GM12878 (cell line): ENCODE measurements at places on chromosomes 5 and 9. TPM values are rescaled to one million over a fixed set of nuclear protein-coding genes. Genes with fewer than 3 reads are reported as not detected.

INSL6 gene
- total RNA-seq, result not detected in 2 replicates

DNA sequence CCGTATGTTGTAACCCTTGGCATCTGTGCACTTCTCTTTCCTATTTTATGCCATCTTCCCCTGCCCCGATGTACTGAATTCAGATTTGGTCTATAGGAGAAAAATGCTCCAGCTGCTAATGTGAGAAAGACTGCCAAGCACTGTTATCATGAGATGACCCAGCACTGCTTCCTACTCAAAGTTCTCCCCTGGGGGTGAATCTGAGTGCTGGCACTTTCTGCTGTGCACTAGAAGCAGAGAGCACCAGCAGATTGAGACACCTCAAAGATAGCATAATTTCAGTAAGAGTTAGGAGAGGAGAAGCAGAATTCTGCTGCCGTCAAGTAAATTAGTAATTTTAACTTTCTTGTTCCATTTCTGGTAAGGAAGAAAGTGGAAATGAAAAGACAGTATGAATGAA lies 92.8 kb upstream of the ACOT12 start:
- no peak for DNase-seq

SARDH gene
- 0.15 and 0.16 TPM in 2 replicates for total RNA-seq

CFAP77 gene
- not detected in 2 replicates for total RNA-seq

DNA sequence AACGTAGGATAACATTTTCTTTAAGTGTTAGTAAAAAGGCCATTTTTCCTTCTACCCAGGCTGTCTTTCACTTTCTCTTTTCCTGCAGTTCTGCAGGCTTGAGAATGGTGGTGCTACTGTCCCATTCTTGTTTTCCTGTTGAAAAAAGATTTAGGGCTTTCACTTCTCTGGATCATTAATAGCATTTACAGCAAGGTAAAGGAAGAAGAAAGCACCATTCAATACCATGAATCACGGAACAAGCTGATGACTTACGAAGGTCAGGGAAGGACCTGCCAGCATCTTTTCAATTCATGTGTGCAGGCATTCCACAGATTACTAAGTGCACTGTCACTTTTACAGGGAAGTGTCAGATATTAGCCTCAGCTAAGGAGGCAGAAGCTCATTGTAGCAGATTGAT lies 292.8 kb downstream of the YTHDC2 start:
- no peak for DNase-seq

SNCAIP gene
- 0.27 and 0.31 TPM in 2 replicates for total RNA-seq

DNA sequence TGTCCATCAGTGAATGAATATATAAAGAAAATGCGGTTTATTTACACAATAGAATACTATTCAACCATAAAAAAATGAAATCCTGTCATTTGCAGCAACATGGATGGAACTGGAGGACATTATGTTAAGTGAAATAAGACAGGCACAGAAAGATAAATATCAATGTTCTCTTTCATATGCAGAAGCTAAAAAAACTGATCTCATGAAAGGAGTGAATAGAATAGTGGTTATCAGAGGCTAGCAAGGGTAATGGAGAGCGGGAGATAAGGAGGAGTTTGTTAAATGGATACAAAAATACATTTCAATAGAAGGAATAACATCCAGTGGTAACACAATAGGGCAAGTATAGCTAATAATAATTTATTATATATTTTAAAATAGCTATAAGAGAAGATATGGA lies 65.0 kb downstream of the AGTPBP1 start:
- no peak for DNase-seq
